ENCODE measurements at places on chromosomes 6 and 20.
A peak's percentile ranks its signal among the peaks of the same experiment; 100 is the strongest.

- DNase-seq: no peak
These were observed 265.0 kb downstream of the CDC5L start for GRCh38 chr6:44652547-44652946.

DNA sequence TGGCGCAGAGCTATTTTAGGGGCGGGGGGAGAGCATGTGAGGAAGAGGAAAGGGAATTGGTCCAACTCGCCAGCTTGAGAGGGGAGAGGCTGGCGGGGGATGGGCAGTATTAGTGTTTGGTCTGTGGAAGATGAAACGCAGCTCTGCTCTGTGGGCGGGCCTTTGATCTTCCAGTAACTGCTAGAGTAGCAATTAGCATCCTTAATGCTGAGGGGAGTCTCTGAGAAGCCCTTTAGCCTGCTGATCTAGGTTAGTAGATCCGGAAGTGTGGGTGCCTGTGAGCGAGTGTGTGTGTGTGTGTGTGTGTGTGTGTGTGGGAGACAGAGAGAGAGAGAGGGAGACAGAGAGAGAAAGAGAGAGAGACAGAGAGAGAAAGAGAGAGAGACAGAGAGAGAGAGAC lies 117.2 kb upstream of the BACH2 start:
- peak; percentile 24 for DNase-seq

GRCh38 chr6:140062043-140063020 lies 687.9 kb upstream of the CITED2 start:
- DNase-seq: no peak

GRCh38 chr20:31822421-31823330 lies 3.5 kb downstream of the MYLK2 start:
- DNase-seq: peak; percentile 60

GRCh38 chr20:59828125-59829053 lies 105.0 kb downstream of the SYCP2 start:
- no peak for DNase-seq

DNA sequence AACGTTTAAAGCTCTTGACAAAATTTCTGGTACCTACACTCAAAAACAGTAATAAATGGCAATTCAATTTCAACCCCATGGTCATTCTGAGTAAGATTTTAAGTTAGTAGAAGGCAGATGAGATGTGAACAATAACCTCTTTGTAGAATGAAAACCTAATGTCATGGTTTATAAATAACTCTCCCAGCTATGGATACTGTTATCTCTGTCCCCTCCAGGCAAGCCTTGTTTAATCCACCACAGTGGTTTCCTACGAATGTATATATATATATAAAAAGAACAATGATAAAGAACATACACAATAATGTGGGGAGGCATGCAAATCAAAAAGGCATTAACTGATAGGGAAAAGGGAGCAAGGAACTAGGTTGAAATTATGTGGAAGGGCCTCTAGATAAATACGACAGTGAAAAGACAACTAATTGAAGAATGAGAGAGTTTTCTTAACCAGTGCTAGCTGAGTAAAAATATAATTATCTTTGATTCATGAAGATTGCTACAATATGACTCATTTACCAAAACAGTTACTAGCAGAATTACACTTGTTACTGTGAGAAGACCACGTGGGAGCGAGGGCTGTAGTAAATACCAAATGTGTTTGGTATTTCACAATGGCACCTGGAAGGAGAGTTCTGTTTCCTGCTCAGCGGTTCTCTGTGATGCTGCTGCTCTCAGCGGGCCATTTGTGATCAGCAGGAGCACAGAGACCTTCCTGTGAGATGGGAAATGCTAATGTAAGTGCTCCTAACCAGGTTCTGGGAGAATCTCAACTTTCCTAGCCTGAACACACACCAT lies 173.7 kb downstream of the MBOAT1 start:
- no peak for DNase-seq

GRCh38 chr6:104630955-104631354 lies 228.8 kb downstream of the HACE1 start:
- no peak for DNase-seq

- no peak for DNase-seq
These were observed 12.9 kb downstream of the CDYL start for GRCh38 chr6:4788953-4789584.

GRCh38 chr6:43095939-43096338 lies 19.8 kb downstream of the PTK7 start:
- DNase-seq: no peak

DNA sequence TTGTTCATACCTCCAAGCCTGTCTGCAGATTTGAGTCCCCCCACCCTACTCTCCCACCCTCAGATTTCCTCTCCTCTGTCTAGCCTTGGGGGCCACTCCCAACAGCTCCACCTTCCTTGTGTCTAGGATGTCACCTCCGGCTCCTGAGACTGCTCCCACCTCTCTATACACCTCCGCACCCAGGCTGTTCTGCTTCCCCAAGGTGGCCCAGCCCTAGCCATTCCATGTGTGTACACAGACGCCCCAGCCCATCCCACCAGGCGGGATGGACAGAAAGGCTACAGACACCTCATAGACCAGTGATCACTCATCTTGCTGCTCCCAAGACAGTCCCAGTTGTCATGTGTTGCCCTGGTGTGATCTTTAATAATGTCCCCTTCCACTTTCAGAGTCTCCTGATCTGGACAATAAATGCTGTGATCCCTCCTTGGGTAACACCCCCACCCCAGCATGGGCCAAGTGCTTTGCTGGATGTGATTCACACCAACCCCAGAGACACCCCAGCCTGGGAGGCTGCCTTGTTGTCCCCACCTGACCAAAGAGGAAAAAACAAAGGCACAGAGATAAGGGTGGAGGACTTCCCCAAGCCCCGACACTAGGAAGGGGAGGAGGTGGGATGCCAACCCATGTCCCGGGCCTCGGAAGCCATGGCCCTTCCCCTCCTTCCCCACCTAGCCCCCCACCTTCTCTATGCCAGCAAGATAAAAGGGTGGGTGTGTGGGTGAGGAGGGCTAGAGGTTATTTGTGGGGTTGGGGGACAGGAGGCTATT lies 36.1 kb downstream of the MDFI start:
- DNase-seq: no peak

DNA sequence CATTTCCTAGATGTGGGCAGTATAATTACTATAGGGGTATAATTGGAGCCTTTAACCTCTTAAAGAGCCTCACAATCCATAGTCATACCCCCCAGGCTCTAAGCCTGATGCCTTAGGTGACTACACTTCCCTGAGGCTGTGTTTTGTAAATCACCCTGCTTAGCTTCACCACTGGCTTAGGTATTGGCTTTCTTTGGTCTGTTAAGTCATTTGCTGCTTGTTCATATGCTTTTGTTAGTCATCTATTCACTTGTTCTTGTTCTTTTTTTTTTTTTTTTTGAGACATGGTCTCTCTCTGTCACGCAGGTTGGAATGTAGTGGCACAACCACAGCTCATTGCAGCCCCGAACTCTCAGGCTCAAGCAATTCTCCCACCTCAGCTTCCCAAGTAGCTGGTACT lies 26.7 kb downstream of the KAT14 start:
- DNase-seq: no peak

DNA sequence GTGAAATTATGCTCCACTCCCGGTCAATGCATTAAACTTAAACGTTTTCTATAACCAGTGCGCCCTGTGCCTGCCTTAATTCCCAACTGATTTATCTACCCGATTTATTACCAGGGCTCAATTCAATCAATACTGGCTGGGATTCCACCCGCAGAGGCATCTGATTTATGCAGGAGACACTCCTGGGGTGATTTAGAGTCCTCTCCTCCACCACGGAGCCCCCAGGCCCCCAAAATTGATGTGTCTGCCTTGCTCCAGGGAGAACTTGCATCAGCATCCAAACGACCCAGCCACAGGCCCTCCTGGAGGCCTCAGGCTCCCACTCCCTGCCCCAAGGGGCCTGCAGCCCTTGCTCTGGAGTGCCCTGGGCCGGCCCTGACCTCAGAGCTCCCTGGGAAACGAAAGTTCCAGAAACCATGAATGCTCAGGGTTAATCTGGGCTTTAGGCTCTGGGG lies 29.5 kb downstream of the ANKRD60 start:
- no peak for DNase-seq

GRCh38 chr20:62133051-62133845 lies 9.9 kb downstream of the PSMA7 start:
- no peak for DNase-seq

GRCh38 chr20:60046436-60046835 lies 88.2 kb downstream of the CDH26 start:
- DNase-seq: no peak

GRCh38 chr6:88238065-88238464 lies 71.9 kb upstream of the CNR1 start:
- no peak for DNase-seq

- no peak for DNase-seq
These were observed 46.2 kb upstream of the CEP85L start for GRCh38 chr6:118697554-118697953.

DNA sequence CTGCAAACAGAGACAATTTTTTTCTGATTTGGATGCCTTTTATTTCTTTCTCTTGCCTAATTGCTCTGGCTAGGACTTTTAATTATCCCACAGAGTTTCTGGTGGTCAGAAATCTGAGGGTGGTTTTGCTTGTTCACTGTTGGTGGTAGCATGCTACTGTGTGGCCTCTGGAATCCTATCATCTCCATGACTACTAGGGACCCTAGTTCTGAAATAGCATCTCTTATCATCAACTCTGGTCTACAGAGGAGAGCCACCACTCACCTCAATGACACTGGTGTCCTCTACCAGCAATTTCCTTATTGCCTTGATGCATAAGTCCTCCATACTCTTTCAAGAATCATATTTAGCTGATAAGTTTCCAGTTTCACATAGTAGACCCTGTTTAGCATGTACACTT lies 27.5 kb upstream of the STX11 start:
- no peak for DNase-seq

DNA sequence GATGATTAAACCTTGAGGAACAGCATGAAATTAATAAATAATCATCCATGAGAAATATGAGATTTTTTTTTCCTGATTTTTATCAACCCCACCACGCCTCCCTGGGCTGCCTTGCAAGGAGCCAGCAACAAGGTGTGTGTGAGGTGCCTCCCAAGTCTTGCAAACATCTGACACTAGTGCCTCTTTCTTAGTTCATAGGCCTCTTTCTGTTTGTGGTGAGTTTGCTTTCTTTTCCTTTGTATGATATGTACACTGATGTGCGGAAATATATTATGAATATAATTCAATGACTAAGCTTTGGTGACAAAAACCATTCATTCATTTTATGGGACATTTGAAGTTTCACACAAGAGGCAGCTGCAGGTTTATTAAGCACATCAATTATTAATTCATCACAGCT lies 63.2 kb upstream of the SYNDIG1 start:
- DNase-seq: no peak

- no peak for DNase-seq
These were observed 57.2 kb upstream of the SOX4 start for GRCh38 chr6:21536280-21536766.

DNA sequence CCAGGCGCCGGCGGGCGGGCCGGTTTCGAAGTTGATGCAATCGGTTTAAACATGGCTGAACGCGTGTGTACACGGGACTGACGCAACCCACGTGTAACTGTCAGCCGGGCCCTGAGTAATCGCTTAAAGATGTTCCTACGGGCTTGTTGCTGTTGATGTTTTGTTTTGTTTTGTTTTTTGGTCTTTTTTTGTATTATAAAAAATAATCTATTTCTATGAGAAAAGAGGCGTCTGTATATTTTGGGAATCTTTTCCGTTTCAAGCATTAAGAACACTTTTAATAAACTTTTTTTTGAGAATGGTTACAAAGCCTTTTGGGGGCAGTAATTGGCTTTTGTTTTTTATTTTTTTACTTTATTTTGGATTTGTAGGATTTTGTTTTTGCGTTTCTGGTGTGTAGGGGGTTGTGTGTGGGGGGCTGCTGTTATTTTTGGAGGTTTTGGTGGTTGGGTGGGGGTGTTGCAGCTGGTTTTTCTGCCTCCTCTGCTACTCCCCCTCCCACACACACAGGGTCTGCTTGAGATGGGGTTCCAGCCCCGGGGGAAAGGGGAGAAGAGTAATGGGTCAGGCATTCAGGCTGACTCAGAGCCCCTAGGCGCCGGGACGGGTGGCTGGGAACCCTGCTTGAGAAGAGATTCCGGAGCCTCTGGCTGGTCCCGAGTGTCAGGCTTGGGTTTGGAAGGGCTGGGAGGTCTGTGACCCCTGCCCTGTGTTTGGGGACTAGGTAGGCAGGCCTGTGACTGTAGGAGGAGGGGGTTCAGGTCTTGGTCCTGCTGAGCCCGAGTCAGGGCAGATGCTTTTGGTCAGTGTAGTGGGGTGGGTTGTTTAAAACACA lies 2.0 kb downstream of the CEBPB start:
- peak; percentile 63 for DNase-seq

- DNase-seq: peak; percentile 15
These were observed 65.0 kb upstream of the EEF1A1 start for GRCh38 chr6:73585566-73586415.

GRCh38 chr6:108446629-108447150 lies 114.0 kb upstream of the FOXO3 start:
- no peak for DNase-seq

DNA sequence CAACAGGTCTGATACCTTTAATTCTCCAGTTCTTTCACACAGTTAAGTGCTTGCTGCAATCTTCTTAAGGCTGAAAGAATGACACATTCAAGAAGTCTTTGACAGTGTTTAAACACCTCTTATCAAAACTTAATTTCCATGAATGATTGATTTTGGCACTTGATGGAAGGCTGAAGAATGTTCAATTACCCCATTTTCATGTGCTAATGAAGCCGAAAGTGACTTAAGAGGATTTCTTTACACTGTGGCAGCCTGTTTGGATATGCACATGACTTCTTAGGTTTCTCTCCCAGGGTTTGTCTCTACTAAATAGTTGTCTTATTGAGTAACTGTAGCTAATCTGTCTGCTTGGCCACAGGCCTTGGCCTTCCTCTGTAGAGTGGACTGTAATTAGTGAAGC lies 81.1 kb upstream of the PRDM1 start:
- no peak for DNase-seq

- no peak for DNase-seq
These were observed 34.1 kb downstream of the INSM1 start for GRCh38 chr20:20401991-20402390.

DNA sequence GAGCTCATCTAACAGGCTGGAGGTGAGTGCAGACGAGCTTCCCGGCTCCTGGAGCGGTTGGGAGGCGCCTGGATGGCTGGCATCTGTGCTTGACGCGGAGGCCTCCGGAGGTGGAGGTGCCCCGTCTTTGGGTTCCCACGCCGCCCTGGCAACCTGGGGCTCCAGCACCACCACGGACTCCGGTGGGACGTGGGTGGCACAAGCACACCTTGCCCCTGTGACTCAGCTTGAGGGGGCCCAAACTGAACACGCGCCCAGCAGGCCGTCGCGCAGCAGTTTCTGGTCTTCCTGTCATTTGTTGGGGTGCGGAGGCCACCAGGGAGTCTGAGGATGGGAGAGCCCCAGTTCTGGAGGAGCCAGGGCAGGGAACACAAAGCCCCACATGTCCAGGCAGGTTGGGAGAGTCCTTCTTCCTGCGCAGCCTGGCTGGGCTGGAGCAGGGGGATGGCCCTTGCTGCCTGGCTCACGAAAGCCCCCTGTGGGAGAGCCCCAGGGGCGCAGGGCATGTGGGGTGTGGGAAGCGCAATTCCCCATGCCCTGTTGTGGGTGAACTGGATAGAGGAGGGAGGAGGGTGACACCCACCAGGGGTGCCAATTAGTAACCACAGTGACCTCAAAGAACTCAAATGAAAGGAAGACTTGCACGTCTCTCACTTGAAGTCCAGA lies 1378.6 kb upstream of the DEFB115 start:
- no peak for DNase-seq

- DNase-seq: no peak
These were observed 124.4 kb downstream of the TRMT11 start for GRCh38 chr6:126110512-126111270.
